ENCODE measurements at places on chromosomes 16 and 17.

- no peak for DNase-seq
Observed at GRCh38 chr17:9612006-9612405, 33.3 kb upstream of the USP43 start.

DNA sequence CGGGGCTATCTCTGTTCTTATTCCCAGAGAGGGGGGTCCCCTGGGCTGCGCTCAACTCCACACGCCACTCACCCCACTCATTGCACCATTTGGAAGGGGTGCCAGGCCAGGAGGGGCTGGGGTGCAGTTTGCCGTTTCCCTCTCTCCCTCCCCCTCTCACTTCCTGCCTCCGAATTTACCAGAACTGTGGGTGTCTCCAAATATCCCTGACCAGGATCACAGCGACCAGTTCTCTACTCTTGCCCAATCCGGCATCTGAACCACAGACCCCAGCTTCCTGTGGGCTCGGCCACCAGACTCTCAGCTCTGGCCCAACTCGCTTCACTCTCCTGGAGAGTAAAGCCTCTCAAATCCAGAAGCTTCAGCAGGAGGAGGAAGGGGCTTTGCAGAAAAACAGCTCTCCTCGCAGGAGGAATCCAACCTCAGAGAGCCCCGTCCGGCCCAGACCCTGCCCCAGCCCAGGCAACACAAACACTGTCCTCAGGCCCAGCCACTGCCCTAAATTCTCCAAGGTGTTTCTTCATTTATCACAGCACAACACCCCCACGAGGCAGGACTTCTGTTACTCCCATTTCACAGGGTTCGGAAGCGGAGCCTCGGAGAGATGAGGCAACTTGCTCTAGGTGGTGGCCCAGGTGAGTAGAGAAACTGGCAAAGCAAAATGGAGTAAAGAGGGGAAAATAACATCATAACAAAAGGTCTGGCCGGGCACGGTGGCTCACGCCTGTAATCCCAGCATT is 423 bp upstream of the ASGR2 start:
- DNase-seq, result no peak

- no peak for DNase-seq
Observed at GRCh38 chr17:78769196-78769773, 12.8 kb downstream of the CYTH1 start.

DNA sequence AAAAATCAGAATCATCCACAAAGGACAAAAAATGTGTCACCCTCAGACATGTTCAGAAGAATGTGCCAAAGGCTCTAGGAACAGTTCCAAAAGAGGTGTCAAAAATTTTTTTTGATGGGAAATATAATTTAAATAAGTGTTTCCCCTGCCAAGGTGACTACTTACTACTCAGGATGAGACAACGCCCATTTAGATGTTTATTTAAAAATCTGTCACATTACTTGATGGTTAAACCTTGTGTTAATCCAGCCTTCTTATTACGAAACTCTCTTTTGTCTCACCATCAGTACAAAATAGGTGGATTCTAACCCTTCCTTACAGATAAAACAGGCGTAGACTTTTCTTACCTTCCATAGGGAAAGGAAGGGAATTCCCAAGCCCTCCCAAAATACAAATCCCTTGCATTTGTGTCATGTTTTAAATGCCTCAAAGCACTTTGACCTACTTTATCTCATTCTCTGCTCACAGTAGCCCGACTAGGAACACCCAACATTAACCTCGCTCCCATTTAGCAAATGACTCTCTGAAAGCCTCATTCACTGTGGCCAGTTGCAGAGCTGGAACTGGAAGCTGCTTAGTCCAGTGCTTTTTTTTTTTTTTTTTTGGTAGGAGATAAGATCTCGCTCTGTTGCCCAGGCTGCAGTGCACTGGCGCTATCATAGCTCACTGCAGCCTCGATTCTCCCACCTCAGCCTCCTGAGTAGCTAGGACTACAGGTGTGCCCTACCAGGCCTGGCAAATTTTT is 5.8 kb upstream of the GNA13 start:
- DNase-seq, result no peak

DNA sequence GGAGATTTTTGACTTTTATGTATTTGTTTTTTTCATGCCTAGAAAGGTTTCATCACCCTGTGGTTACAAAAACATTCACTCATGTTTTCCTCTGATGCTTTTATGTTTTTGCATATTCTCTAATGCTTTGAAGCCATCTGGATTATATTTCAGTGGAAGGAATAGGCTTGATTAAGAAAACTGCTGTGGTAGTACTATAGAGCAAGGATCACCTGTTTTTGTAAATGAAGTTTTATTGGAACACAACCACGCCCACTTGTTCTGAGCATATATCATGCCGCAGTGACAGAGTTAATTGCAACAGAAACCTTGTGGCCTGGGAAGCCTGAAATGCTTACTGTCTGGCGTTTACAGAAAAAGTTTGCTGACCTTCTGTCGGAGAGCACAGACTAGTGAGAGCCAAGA is 11.5 kb downstream of the COX10 start:
- no peak for DNase-seq

DNA sequence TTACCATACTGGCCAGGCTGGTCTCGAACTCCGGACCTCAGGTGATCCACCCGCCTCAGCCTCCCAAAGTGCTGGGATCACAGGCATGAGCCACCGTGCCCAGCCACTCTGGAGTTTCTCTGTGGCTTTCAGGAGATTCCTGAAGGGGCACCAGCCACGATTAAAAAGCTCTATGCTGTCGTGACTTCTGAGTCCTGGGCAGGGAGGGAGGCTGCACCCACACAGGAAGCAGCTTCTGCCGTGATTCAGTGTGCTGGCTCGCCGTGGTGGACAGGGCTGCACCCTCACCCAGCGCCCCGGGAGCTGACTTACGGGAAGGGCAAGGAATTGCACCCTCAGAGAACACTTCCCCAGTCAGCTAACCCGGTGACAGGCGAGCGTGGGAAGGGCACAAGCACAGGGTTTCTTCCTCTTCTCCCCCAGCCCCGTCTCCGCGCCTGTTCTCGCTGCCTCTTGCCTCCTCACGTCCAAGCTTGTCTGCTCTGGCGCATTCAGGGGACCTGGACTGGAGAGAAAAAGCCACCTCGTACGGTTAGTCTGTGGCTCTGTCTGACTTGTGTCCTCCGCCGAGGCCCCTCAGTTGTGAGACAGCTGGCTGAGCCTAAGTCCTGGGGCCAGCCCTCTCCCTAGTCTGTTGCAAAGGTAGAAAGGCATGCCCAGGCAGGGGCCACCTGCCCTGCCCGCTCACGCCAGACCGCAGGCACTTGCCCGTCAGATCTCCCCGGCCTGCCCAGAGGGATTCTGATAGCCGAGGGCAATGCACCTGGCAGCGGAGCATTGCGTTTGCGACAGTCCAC is 145.0 kb downstream of the SEC14L1 start:
- no peak for DNase-seq

DNA sequence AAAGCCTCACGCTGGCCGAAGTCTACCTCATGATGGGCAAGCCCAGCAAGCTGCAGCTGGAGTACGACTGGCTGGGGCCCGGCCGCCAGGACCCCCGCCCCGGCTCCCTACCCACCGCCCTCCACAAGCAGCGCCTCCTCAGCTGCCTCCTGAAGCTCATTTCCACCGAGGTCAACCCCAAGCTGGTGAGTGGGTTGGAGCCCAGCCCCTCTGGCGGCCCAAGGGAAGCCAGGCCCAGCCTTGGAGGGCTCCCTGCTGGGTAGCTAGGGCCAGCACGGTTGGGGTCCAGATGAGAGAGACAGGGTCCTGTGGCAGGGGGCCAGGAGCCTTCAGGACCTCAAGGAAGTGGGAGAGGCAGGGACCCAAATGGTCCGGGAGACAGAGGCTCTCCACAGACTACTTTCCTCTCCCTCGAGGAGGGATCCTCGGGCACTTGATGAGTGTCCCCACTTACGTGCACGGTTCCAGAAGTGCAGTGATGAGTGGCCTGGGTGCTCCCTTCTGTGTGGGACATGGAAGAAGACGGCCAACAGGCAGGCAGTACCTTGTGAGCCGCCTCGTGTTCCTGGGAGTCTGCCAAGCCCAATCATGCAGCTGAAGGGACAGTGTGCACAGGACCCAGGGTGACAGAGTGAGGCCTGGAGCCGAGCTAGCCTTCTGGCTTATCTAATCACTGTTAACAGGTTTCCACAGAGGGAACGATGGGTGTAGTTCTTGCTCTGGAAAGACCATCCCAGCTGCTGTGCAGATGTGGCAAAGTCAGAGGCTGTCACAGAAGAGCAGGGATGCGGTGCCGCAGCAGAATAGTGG is 21.1 kb upstream of the JPT2 start:
- no peak for DNase-seq
